ENCODE measurements at places on chromosomes 1 and 21.

DNA sequence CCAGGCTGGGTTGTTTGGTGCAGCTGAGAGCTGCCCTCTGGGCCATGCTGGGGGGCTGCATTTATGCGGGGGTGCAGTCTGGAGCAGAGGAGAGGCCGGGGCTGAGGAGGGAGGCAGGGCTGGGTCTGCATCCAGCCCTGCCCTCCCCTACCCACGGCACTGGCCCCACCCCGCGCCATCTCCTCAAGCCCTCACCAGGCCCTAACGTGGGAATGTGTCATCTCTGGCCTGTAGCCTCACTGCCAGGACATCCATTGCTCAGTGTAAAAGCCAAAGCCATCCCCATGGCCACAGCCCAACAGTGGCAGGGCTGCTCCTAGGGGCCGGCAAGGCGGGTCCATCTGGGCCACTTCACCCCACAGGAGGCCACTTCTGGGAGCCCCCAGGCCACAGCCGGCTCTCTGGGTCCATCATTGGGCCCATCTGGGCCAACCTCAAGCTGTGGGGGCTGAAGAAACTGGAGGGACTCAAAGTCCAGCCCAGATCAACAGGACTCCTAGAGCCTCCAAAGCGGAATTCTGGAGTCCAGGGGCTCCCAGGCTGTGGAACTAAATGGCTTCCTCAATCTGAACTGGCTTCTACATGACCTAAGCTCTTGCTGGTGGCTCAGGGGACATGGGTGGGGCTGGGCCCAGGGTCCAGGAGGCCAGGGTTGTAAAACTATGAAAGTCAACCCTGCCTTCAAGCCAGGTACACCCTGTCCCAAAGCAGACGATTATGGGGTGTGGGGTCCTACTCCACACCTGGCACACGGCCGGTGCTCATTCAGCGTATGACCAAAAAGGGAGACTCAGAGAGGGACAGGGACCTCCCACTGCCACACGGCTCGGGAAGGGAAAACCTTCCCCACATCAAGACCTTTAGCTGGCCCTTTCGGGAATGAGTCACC lies 32.6 kb downstream of the RUNX3 start:
- DNase-seq = no peak

- no peak for DNase-seq
These were observed 973.1 kb upstream of the ADGRL2 start for GRCh38 chr1:80827666-80828065.

- DNase-seq = no peak
These were observed 28.1 kb upstream of the PM20D1 start for GRCh38 chr1:205878026-205878425.

- peak; percentile 85 for DNase-seq
These were observed 23.2 kb upstream of the BECN2 start for GRCh38 chr1:241934201-241934848.

DNA sequence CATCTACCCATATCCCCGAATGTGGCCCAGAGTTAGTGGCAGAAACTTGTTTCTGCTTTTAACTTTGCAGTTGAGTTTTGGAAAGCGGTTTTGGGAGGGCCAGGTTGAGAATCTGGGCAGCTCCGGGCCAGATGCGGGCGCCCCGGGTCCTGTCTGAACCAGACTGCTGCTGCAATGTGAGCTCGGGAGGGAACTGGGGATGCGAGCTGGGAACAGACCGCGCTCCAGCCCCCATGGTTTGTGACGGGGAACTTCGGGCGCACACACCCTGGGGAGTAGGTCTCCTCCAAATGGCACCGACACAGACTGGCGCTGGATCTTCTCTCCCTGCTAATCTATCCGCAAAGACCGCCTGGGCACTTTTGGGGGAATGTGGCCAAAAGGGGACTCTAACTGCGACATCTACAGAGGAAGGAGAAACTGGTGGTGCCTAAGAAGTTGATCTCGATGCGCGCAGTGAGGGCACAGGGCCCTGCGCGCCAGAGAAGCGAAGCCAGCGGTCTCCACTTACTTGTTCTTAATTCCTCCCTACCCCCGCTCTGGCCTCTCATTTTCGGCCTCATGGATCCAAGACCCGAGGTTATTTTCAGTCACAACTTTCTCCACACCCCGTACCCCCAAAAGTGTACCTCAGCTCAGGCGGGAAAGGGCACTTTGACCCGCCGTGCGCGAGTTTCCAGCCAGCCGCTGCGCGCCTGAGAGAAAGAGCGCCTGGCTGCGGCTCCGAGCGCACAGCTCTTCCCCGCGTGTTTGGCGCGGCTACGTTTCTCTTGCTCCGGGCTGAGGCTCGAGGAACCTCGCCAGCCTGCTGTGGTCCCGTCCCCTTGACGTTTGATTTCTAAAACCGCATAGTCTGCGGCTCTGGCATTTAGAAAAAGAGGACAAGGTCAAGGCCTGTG lies 411.0 kb upstream of the ESRRG start:
- DNase-seq = peak; percentile 55

DNA sequence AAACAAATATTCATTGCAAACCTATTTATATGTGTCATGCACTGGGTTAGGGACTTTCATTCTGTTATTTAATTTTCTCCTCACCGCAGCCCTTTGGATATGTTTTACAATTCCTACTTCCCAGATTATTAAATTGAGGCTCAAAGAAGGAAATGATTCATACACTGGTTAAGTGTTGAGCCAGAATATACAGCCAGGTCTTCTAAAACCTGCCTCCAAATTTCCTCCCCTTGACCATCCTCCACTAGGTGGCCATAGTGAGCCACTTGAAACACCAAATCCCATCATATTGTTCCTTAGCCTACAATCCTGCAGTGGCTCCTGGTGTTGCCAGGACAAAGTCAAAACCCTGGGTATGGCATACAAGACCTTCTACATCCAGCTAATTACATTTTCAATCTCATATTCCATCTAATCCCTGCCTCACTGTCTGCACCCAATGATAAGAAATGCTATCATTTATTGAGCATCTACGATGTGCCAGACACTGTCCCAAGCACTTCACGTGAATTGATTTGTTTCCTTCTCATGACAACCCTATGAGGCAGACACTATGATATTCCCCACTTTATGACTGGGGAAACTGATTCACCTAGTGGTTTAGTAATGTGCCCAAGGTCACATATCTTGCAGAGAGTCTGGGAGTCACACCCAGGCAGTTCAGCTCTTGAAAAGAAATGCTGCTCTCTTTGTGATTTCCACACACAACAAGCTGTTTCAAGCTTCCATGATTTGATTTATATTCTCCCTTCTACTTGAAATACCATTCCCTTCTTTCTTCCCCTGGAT lies 23.6 kb upstream of the KIRREL1 start:
- DNase-seq = peak; percentile 56

Measured in right forelimb (tissue), 1 donor.